Right renal pelvis (tissue), 4 donors: ENCODE measurements at places on chromosomes 5 and 9.

DNA sequence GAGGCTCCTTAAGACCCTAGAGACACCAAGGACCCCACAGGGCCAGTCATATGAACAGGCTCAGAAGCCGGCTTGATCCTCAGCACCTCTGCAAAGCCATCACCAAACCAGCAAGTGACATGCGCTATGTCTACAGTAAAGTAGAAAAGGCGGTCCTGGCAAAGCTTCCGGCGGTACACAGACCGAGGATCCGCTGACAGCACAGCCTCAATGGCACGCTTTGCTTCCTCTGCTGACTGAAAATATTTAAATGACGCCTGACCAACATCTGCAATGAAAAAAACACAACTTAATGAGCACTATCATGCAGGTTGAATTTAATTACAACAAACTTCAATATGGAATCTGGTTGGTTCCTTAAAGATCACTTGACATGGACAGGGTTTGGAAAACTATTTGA is 17.6 kb downstream of the TRMO start:
- DNase-seq, result no peak

DNA sequence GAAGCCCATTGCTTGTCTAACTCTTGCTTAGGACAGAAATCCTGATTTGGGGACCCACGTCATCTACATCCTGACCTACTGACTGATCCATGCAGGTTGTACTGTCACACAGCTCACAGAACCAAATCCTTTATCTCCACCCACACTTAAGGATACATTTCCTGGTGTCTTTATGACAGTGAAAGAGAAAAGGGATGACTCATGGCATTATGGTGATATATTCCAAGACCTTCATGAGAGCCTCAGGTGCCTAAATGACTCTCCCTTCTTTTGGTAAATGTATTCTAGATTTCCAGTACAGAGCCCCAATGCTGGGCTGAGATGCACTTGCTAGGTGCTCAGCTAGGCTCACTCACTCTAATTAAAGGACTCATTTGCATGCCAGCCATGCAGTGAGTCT is 26.0 kb upstream of the DMRT2 start:
- no peak for DNase-seq

DNA sequence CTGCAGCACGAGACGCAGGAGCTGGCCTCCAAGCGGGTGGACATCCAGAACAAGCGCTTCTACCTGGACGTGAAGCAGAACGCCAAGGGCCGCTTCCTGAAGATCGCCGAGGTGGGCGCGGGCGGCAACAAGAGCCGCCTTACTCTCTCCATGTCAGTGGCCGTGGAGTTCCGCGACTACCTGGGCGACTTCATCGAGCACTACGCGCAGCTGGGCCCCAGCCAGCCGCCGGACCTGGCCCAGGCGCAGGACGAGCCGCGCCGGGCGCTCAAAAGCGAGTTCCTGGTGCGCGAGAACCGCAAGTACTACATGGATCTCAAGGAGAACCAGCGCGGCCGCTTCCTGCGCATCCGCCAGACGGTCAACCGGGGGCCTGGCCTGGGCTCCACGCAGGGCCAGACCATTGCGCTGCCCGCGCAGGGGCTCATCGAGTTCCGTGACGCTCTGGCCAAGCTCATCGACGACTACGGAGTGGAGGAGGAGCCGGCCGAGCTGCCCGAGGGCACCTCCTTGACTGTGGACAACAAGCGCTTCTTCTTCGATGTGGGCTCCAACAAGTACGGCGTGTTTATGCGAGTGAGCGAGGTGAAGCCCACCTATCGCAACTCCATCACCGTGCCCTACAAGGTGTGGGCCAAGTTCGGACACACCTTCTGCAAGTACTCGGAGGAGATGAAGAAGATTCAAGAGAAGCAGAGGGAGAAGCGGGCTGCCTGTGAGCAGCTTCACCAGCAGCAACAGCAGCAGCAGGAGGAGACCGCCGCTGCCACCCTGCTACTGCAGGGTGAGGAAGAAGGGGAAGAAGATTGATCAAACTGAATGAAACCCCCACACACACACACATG is 654 bp downstream of the PURA start:
- DNase-seq, result no peak

- DNase-seq, result no peak
Observed at GRCh38 chr9:121301881-121302286, 33.9 kb downstream of the GSN start.

- no peak for DNase-seq
Observed at GRCh38 chr5:127683008-127683407, 20.2 kb upstream of the CCDC192 start.

- DNase-seq, result no peak
Observed at GRCh38 chr9:99445920-99446319, 223.8 kb downstream of the SEC61B start.

DNA sequence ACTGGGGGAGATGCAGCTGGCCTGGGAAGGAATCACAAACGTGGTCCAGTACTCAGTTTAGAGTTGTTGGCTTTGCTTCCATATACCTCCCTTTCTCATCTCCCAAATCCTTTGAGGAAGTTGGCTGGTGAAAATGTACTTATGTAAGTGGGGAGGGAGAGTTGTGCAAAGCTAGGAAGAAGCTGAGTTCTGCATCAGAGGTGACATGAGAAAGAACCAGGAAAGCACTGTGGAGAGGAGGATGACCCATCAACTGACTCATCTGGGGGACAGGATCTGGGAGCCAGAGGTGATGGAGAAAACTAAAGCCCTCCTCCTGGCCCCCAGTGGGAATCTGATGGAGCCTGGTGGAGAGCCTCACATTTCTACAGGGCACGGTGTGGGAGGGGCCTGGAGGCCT is 16.2 kb downstream of the KCNMB1 start:
- DNase-seq, result no peak

DNA sequence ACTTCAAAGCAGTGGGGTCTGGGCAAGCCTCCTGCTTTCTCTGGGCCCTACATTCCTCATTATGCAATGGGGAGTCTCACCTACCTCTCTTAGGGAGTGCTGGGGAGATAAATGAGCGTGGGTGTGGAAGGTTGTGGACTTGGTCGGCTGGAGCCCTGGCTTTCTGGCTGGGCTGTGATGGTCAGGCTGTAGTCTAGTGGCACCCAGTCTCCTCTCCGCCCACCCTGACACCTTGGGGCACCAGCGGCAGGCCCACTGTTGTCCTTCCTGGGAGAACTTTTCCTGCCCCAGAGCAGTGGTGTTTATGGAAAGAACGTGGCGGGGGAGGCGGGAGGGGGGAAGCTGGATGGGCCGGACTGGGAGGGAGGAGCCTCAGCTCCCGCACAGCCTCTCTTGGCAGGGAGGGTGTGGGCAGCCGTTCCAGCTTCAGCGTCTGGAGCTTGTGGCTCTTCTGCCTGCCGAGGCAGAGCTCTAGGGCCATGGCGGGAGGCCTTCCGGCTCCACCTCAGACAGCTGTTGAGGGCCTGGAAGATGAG is 4.1 kb downstream of the PTGS1 start:
- no peak for DNase-seq

DNA sequence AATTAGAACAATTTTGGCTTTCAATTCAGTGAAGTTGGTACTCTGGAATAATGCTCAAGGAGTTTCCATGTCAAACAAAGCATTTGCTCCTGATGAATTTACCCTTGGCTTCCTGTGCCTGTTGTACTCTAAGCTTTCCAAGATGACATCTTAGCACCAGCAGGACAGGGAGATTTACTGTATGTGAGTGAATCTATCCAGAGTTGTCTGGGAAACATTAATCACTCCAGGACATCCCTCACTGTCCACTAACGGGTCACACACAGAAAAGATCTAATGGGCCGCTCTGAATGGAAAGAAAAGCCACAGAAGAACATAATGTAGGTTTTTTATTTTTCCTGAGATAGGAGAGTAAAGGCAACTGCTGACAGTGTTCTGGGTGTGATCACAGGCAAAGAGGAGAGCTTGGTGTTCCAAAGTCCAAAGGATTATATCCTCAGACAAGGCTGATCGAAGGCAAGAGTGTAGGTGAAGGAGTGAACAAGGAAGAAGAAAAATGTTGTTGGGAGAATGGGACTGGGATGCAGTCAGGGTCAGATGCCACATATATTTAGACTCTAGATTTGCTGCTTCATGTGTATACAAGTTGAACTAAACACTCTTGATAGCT is 167.7 kb upstream of the RPS23 start:
- no peak for DNase-seq

GRCh38 chr9:127793093-127793708 is 7.4 kb downstream of the CDK9 start:
- no peak for DNase-seq

DNA sequence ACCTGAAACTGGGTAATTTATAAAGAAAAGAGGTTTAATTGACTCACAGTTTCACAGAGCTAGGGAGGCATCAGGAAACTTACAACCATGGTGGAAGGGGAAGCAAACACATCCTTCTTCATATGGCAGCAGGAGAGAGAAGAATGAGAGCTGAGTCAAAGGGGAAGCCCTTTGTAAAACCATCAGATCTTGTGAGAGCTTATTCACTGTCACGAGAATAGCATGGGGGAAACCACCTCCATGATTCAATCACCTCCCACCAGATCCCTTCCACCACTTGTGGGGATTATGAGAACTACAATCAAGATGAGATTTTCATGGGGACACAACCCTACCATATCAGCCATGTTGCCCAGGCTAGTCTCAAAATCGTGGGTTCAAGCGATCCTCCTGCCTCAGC is 143.4 kb downstream of the FGF18 start:
- no peak for DNase-seq

- no peak for DNase-seq
Observed at GRCh38 chr9:76519075-76519835, 60.3 kb downstream of the GCNT1 start.

DNA sequence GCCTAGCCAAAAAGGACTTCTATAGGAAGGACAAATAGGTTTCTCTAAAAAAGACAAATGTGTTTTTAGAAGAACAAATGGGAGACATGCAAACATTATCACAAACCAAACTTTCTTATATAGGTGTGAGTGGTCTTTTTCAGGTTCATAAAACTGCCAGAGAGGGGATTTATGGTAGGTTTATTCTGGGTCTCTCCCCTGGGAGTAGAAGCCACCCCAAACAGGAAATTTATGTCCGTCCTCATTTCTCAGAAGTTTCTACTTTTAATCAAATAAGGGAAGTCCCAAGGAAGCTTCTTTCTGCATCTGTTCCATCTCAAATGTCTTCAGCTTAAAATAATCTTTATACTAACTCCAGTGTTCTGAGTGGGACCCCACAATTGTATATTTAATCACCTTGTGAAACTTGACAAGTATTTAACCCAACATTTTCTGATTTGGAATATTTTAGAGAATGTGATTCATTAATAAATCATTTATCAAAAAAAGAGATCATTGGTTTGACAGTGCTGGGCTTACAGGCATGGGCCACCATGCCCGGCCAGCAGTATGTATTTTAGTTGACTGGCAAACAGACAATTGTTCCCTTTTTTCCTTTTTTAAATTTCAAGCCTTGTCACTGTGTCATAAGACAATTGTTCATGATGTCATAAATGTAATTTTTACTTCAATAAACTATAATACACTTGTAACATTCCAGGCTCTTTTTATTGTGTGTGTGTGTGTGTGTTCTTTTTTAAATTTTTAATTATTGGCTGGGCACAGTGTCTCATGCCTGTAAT is 44.6 kb upstream of the GLDC start:
- DNase-seq, result no peak

GRCh38 chr5:177610131-177610769 is 10.3 kb downstream of the B4GALT7 start:
- DNase-seq, result no peak

DNA sequence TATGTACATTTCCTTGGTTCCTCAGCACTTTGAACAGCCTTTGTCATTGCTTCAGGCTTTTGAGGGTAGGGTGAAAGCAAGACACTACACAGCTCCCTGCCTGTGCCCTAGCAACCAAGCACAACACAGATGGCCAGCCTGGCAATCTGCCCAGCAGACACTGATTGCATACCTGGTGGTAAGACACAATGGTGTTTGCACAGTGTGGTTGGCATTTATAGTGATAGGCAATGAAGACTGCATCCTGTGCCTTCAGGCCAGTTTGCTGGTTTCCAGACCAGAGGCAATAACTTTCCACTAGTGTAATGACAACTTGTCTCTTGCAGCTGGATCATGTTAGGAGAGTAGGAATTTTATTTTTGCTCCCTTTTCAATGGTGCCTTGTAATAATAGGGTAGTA is 144.5 kb upstream of the TNC start:
- DNase-seq, result no peak

DNA sequence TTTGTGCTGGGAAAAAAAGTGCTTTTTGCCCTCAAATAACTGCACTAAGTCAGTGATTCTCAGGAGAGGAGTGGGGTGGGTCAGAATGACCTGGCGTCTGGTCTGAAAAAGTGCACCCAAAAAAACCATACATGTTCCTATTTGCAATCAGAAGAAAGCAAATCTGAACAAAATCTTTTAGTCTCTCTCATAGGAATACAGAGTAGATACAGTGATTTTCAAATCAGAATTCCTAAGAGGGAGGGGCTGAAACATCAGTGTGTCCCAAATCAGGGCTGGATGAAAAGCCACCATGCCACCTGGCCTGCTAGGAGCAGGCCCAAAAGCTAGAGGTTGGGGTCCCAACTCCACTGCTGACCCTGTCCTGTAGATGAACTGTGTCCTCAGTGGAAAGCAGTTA is 66.8 kb downstream of the RAPGEF1 start:
- DNase-seq, result no peak

- no peak for DNase-seq
Observed at GRCh38 chr5:73030995-73031394, 75.2 kb downstream of the FCHO2 start.

- DNase-seq, result no peak
Observed at GRCh38 chr5:18270635-18271338, 636.5 kb downstream of the TAF11L14 start.

DNA sequence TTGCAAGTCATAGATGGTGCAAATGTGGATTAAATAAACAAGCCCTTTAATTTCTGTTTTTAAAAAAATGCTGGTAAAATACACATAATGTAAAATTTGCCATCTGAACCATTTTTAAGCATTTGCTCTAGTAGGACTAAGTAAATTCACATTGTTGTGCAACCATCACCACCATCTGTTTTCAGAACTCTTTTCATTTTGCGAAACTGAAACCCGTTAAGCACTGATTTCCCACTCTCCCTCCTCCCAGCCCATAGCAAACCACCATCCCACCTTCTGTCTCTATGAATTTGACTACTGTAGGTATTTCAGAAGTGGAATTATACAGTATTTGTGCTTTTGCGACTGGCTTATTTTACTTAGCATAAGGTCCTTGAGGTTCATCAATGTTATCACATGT is 103.3 kb upstream of the CNTLN start:
- DNase-seq, result no peak

- DNase-seq, result no peak
Observed at GRCh38 chr5:39360471-39361111, 3.7 kb downstream of the C9 start.

DNA sequence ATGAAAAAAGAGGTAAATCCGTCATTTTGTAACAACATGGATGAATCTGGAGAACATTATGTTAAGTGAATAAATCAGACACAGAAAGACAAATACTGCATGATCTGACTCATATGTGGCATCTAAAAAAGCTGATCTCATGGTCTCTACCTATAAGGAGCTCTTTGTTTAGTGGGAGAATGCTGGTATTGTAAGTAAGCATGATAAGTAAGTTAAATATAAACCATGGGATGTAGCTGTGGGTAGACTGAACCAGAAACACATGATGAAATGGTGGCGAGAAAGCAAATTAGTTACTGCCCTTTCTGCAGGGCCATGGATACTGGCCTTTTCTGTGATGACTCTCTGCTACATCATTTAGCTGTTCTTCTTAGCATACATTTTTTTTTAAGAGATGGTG is 66.4 kb upstream of the RUSC2 start:
- DNase-seq, result no peak
